Activated T-helper 1 cell treated with anti-CD3 and anti-CD28 coated beads, Interleukin-12 subunit alpha, Interleukin-12 subunit beta, Interleukin-2, Interleukin-4 antibody, amounts not matched to agents 30 ng/mL and 10 ng/mL and 1 ng/mL, durations not matched to agents 14 hours and 24 hours and 36 hours (primary cell): ENCODE measurements at places on chromosomes 5 and 9.

GRCh38 chr9:35835216-35835632 is 6.2 kb downstream of the TMEM8B start:
- H3K27me3 ChIP-seq = peaks cover 3% of the 10 kb centered on the region
- DNase-seq = no peak
- no peaks in the 10 kb centered on the region for H3K36me3 ChIP-seq
- peaks cover 7% of the 10 kb centered on the region for H3K4me1 ChIP-seq
- H3K4me3 ChIP-seq = no peak overlapping the region

- peaks cover 13% of the 10 kb centered on the region for H3K4me1 ChIP-seq
- no peaks in the 10 kb centered on the region for H3K27me3 ChIP-seq
- peaks cover 17% of the 10 kb centered on the region for H3K36me3 ChIP-seq
- H3K27ac ChIP-seq = no peak overlapping the region
- DNase-seq = no peak
Measured at GRCh38 chr5:176407456-176408251, 8.7 kb downstream of the CLTB start.

DNA sequence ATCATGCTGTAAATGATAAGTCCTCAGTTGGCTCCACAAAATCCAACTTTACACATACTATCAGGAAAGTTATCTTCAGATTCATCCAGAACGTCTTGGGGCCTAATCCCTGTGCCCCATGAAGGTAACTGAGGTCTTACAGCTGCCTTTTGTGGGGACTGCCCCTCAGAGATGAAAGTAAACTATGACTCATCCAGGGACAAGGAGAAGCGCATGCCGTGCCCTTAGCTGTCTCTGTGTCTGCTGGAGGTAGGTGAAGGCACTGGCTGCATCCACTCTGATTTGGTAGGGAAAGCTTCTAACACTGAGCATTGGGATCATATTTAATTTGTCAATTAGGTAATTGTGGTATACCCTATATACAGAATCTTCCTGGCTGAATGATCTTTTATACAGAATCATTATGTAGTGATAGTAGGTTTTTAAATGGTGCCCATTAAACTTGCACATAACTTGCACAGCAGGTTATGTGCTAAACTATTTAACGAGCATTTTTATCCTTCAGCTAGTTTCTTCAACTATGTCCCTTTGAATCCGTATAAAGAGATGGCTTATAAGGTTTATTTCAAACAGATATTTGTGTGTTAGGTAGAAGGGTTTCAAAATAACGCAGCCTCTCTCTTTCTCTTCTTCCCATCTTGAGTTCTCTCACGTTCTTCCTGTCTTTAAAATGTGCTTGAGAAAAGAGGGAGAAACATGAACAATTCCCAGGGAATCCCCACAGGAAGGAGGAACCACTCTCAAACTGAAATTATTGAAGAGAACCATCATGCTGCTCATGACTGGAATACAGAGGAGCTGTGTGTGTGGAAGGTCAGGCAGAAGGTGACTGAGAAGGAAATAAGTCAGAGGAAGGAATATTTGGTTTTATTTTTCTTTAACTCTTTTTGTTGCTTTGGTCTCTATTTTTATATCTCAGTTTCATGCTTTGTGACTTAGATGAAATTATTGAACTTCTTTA is 250.9 kb downstream of the CD180 start:
- H3K36me3 ChIP-seq = peaks cover 10% of the 10 kb centered on the region
- no peak overlapping the region for H3K27ac ChIP-seq
- no peak for DNase-seq
- H3K4me1 ChIP-seq = peaks cover 24% of the 10 kb centered on the region
- H3K4me3 ChIP-seq = no peak overlapping the region

DNA sequence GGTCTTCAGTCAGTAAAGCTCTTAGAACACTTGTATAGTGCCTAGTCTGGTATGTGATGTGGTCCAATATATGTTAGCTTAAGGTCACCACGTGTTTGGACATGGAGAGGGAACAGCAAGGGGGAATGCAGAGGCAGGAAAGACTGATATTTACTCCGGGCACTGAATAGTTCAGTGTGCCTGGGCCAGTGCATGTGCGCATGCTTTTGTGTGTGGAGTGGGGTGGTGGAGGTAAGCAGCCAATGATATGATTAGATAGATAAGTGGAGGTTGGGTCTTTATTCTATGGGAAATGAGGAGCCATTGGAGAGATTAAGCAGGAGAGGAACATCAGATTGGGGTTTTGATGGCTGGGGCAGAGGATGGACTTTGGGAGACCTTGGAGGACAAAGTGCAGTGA is 14.0 kb downstream of the OR13J1 start:
- H3K4me1 ChIP-seq = no peaks in the 10 kb centered on the region
- H3K4me3 ChIP-seq = no peak overlapping the region
- DNase-seq = no peak
- H3K36me3 ChIP-seq = no peaks in the 10 kb centered on the region
- H3K27me3 ChIP-seq = no peaks in the 10 kb centered on the region
